ENCODE measurements at places on chromosomes 2 and 18. TPM values are rescaled to one million over a fixed set of nuclear protein-coding genes. Genes with fewer than 3 reads are reported as not detected.

DNA sequence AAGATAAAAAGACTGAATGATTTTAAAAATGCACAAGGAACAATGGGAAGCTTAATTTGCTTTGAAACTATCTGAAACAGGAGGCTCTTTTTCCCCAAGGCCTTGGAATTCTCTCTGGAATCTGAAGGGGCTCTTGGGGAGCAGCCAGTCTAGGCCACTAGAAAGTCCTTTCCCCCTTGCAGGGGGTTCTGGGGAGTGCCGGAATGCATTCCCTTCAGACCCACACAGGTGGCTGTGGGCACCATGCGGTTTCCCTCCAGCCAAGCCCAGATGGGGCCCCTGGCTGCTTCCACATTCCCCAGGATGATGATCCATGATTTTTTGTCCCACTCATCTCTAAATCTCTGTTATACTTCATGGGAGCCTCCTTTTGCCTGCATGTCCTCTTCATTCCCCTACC, 10.7 kb downstream of the GPR45 start:
- no peak for DNase-seq

DNA sequence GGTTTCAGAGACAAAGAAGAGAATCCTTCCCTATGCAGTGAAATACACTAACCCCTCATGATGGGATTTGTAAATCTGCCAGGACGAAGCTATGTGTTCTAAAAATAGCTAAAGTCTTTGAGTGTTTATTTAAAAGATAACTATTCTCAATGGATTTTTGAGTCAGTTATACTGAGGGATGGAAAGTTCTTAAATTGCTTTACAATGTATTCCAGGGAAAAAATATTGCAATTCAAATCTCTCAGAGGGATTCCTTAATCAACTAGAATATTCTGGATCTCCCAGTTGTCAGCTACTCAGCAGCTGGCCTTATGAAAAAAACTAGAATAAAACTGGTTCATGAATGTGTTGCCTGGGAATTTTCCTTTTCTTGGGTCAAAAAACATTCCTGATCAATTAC, 312.4 kb downstream of the PLCL1 start:
- no peak for DNase-seq

DNA sequence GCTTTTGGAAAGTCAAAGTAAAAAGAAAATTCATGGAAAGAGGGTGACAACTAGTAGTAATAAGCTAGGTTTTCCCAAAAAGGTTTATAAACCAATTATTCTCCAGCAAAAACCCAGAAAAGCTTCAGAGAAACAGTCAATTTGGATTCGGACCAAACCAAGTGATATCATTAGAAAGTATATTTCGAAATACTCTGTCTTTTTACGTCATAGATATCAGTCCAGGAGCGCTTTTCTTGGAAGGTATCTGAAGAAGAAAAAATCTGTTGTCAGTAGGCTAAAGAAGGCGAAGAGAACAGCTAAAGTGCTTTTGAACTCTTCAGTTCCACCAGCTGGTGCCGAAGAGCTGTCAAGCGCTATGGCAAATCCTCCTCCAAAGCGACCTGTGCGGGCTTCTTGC, 36.6 kb downstream of the ZDBF2 start:
- no peak for DNase-seq

GRCh38 chr2:183204397-183204796, 80.2 kb downstream of the NUP35 start:
- no peak for DNase-seq

Gene CCDC141
- total RNA-seq = under 0.01 TPM

Measured in fibroblast of villous mesenchyme (primary cell).